ENCODE measurements at places on chromosomes 3 and 15.

DNA sequence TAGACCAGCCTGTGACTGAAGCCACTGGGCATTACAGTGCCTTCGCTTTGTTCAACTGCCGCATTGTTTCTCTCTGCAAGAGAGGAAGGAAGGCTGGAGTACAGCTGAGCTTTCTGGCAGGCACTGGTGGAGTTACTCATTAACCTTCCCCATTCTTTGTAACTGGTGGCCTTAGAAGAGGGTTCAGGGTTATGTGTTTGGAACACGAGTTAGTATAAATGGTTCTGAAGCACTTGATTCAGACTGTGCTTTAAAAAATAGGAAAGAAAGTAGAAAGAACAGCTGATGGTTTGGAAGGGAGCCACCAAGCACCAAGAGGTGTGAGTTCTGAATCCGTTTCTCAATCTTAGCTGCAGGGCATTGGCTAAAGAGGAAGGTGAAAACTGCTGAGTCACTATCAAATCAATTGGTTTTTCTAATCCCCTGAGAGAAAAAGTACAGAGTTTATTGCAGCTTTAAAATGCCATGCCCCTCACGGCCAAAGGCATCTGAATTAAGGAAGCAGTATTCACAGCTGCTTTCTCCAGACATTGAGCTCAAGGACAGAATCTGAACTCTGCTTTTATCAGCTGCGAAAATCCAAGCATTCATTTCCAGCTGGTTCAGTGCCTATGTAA is 3.6 kb downstream of the HGD start:
- peak; percentile 90 for DNase-seq

DNA sequence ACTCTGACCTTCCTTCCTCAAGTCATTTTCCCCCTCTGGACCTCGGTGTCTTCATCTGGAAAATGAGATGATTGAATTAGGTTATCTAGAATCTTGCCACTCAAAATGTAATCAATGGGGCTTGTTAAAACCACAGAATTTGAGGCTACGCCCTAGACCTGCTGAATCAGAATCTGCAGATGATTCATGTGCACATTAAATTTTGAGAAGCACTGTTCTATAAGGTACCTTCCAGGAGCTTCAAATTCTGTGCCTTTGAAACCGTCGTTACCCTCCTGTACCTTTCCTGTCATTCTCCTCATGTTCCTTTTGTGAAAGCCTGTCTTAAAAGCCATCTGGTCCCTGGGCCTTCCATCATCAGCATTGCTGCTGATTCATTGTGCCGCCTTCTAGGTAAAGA is 172.4 kb upstream of the TOPAZ1 start:
- DNase-seq: no peak

- DNase-seq: no peak
Measured at GRCh38 chr15:27541581-27541980, 557.5 kb downstream of the OCA2 start.

GRCh38 chr3:1469248-1469647 is 376.4 kb downstream of the CNTN6 start:
- DNase-seq: no peak

- DNase-seq: no peak
Measured at GRCh38 chr3:133991209-133991608, 38.5 kb downstream of the SLCO2A1 start.

DNA sequence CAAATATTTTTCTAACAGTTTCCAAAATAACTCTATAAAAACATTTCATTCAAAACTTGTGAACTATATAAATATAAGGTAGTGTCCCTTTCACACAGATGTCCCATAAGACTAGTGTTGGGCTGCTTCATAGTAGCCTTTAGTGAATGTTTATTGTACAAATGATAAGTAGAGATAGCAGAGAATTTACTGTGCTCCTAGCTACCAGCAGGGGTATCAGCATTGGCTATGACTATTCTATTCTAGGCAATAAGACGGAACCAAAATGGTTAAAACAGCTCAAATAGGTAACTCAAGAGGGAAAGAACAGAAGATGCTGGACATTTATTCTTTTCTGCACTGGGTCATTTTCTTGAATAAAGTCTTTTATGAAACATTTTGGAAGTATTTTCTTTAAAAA is 22.6 kb downstream of the SERPINI2 start:
- no peak for DNase-seq

DNA sequence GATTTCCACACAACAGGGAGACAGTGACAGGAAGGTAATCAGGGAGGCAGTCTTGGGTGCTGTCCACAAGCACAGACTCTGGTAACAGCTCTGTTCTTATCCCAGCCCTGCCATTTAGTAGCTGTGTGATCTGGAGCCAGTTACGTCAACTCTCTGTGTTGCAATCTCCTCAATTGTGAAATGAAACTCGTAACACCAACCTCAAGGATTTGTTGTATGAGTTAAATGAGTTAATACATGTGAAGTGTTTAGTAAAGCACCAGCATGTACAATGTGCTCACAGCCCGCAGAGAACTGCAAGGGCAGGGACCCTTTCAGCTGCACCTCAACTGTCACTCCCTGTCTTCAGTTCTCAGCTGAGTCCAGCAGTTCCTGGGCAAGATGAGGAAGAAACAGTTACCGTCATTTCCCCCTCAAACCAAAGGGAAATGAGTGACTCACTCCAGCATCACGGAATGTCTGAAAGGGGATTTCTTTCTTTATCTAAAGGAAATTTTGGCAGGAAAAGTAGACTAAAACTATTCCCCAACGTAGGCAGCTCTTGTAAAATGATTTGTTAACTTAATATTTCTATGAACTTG is 39.9 kb upstream of the MB21D2 start:
- peak; percentile 95 for DNase-seq

GRCh38 chr3:143648708-143649107 is 199.6 kb downstream of the SLC9A9 start:
- DNase-seq: no peak

DNA sequence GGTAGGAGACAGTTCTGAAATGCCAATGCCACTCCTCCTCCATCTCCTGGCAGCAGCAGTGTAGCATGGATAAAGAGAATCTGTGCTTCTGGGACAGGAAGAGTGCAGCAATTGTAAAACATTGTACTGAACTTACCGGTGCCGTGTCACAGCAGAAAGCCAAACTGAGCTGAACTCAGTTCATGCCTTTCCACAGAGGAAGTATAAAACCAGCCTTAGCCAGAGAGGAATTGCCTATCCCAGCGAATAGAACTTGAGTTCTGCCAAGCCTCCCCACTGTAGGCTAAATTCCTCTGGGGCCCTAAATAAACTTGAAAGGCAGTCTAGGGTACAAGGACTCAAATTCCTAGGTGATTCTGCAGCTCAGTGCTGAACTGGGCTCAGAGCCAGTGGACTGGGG is 148.8 kb downstream of the SLC9A9 start:
- no peak for DNase-seq

DNA sequence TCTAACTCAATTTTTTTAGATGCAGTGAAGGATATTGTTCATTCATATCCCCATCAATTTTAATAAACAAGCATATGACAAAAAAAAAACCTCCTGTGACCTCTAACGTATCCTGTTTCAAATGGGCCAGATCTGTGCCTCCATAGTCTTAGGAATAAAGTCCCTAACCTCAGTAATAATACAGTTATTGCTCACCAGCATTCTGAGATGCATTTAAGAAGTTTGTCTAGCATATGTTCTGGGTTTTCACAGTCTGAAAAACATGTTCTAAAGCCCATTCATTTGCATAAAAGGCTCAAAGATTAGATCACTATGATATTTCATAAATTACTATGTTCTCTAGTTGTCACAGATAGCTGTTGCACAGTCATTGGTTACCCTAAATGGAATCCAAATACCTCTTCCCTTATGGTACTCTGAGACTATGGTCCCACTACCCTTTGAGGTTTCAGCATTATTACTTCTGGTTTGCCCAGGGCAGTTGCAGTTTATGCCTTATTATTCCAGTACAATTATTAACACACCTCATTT is 190.1 kb downstream of the ZIC4 start:
- no peak for DNase-seq

DNA sequence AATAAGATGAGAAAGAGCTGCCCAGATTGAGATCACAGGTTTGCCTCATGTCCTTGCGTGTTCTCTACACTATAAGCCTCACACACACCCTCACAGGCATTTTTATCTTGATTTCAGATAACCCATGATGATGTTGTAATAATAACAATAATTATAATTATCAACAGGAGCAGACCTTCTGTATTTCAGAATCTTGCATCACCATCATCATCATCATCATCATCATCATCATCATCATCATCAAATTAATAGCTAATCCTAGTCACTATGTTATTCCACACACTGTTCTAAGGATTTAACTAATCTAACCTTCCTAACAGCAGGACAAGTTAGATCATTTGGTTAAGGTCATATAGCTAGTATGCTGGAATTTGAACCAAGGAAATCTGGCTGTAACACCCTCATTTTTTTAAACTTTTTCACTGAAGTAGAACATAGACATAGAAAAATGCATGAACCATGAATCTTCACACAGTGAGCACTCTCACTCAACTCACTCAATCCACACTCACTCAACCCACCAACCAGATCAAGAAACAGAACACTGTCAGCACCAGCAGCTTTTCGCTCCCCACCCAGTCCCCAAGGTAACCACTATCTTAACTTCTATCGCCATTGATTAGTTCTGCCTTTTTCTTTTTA is 1.8 kb upstream of the SH2D7 start:
- DNase-seq: no peak

- no peak for DNase-seq
Measured at GRCh38 chr15:73873889-73874511, 636 bp downstream of the TBC1D21 start.

- DNase-seq: no peak
Measured at GRCh38 chr3:172915911-172916514, 165.5 kb downstream of the ECT2 start.

- no peak for DNase-seq
Measured at GRCh38 chr3:4793311-4793710, 185.9 kb upstream of the BHLHE40 start.

DNA sequence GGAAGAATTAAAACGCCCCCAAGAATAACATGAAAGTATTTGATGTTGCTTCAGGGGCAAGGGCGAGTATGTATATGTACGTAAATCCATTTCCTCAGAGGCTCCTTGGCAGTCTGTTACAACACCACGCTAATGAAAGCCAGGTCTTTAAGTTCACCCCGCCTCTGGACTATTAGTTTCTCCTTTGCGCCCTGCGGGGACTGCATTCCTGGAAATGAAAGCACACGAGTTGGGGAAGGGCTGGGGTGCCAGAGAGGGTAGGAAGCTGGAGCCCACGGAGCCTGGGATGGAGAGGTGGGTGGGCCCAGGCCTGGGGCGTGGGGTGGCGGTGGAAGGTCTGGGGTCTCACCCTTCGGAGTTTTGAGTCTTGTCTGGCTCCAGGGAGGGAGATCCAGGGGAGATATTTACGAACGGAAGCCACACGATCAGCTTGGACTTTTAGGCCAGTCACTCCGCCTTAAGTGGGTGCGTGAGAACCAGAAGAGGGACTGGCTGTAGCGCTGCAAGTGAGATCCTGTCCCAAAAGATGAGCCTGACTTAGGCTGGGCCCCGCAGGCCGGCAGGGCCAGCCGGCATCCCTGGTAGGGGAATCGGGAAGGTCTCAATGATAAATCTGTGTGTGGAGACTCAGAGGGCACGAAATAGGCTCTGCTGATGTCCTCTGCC is 1.6 kb upstream of the PLCL2 start:
- DNase-seq: peak; percentile 52

DNA sequence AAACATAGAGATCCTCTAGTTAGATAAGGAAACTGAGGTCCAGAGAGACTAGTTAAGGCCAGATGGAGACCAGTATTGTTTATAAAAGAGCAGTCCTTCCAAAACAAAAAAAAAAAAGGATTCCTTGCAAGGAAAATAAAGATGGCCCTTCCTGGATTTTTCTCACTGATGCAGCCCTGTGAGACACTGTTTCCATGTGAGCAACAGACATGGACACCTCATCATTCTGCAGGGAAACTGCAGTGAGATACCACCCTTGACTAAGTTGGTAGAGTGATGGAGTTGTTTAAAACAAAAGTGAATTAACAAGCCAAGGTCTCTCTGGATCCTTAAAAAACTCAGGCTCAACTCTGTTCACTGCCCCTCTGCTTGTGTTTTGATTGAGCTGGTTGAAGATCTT is 65.6 kb upstream of the MYZAP start:
- no peak for DNase-seq

DNA sequence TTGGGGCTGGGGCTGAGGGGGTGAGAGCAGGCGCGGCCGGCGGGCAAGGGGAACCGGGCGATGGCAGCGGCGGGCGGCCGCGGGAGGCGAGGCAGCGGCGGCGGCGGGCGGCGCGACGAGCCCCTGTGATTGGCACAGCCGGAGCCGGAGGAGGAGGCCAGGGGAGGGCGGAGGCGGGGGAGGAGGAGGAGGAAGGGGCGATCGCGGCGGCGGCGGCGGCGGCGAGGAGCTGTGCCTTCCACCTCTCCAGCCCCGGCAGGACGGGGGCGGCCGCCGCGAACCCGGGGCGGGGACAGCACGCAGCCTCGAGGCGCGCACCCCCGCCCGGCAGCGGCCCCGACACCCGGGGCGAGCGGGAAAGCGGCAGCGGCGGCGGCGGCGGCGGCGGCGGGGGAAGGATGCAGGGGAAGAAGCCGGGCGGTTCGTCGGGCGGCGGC is at the start of gene SLCO3A1:
Gene SLCO3A1 (plus strand): TSS at position 198 of the 437 bp plus-strand sequence.
- DNase-seq: no peak

DNA sequence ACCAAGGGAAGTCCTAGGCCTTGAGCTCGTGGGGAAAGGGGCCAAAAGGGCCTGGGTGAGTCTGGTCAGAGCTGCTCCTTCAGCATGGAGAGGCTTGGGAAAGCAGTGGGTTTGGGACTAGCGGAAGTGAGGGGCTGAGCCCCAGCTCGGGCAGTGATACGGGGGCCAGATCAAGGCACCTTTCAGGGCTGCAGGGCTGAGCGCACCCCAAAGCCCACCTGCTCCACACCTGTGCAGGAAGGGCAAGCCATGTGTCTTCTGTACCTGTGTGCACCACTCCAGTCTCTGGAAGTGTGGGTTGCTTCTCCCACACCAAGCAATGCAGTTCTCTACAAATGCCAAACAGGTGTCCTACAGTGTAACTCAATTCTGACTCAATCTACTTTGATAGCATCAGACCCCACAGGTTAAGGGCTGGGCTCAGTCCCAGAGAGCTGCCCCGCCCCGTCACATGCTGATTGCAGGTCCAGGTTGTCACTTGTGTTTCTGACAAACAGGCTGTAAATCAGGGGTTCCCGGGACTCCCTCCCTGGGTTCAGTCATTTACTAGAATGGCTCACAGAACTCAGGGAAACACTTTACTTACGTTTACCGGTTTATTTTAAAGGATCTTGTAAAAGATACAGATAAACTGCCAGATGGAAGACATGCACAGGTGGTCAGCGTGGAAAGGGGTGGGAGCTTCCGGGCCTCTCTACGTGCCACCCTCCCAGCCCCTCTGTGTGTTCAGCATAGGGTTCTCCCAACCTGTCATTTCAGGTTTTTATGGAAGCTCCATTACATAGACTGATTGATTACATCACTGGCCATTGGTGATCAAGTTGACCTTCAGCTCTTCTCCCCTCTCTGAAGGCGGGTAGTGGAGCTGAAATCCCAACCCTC is 28.8 kb upstream of the KLF13 start:
- DNase-seq: no peak

- no peak for DNase-seq
Measured at GRCh38 chr3:39019299-39019698, 32.4 kb downstream of the SCN11A start.

DNA sequence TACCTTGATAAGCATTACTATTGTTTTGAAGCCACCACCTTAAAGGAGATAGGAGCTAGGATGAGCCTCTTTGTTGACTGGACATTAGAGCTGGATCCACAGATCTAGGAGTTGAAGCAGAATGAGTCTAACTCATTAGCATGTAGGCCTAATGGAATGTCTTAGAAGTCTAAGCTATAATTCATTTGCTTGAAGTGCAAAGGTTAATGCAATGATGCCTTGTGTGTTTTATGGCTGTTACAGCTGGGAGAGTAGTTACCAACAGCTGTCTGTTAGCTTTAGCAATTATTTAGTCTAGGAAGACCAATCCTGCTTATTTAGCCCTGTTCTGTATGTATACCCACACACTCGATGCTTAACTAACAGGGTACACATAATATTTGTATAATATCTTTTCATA is 419.3 kb downstream of the TUSC7 start:
- DNase-seq: no peak
